Urinary bladder (tissue), 4 donors: ENCODE measurements at places on chromosomes 5 and 9.

- no peak for DNase-seq
Measured at GRCh38 chr5:124343451-124343867, 403.0 kb downstream of the ZNF608 start.

- no peak for DNase-seq
Measured at GRCh38 chr5:15600035-15600434, 100.1 kb downstream of the FBXL7 start.

DNA sequence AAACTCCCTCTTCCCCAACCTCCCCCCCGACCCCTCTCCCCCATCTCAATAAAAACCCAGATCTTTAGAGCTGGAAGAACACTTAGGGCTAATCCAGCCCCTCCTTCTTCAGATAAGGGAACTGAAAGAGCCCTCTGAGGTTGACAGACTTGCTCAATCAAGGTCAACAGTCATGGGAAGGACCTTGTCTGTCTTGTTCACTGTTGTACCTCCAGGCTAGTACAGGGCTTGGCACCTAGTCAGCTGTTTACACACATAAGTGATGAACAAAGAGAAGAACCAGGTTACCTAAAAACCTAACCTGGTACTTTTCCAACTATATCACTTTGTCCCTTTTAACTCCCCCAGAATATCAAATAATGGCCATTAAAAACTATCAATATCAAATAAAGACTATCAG lies 2.4 kb downstream of the TTC39B start:
- no peak for DNase-seq

- DNase-seq: no peak
Measured at GRCh38 chr5:161414037-161414436, 132.5 kb downstream of the GABRB2 start.
